COR-L47 (cell line): ENCODE measurements at places on chromosomes 1 and 21.

DNA sequence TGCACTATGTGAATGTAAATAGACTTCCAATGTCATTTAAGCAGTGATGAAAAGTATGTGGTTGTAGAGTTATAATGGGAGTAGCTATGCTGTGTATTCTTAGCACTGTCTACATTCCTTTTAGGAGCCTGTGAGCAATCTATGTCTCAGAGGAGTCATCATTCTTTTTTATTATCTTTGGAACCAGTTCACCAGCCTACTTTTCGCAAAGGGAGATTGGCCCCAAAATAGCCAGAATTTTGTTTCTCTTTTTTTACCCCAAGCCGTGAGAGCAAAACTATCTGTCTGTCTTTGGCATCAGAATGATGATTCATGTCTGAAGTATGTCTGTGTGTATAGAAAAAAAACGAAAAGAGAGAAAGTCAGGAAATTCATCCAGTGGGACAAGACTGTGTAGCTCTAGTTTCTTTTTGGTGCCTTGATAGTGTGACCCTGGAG is 44.2 kb downstream of the OSBPL9 start:
- no peak for DNase-seq

DNA sequence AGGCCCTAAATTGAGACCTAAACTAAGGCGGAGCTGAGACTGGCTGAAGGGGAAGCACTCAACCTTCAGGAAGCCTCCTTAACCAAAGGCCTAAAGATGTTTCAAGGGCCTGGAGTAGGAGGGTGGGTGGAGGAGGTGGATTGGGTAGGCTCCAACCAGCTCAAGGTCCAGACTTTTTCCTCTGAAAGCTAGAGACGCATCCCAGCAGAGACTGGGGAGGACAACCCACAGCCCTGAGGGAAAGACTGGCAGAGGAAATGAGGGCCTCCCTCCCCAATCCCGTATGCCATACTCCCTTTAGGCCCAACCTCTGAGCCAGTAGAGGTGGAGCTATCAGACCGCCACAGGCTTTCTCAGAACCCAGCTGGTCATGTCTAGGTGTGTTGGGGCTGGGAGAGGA is 1.1 kb downstream of the ECM1 start:
- DNase-seq = no peak

- DNase-seq = no peak
Measured at GRCh38 chr1:173948594-173948993, 31.5 kb upstream of the SERPINC1 start.

DNA sequence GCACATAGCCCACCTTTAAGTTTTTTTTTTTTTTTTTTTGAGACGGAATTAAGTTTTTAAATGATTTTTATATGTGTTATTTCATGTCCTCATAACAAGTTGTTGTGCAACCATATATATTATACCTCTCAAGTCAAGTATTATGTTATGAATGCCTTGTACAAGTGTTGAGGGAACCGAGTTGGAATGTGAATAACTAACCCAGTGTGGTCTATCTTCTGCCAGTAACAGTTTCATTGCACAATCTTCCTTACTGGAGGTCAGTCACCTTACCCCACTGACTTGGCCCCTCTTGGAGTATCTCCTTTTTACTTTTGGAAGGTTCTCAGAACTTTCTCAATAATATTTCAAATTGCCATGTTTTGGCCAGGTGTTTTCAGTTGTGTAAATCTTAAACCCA is 201.9 kb downstream of the CACNA1E start:
- no peak for DNase-seq

DNA sequence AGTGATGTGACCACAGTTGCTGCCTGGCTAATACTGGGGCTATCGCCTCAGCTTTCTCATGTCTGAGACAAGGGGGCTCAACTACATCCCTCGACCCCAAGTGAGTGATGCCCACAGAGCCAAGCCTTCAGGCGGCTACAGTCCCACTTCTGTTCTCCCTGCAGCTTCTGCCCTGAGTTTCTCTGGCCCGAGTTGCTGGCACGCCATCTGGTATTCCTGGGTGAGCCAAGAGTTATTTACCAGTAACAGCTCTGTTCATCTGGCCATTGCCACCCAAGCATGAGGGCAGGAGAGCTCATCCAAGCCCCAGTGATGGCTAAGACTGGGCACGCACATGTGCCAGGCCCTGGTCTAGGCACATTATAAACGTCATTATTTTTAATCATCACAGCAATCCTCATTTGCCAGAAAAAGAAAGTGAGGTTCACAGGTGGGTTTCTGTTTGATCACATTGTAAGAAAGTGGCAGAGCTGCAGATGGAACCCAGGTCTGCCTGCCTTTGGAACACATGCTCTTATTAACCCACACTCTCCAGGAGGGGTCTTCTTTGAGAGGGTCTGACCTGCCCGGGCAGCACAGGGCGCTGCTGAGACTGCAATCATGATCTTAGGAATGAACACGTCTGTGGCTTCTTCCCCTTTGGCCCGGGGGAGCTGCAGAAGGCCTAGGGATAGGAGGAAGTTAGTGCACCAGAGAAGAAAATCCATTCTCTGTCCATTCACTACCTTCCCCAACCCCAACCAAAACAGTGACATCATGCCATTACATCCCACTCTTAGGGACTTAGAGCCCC is 27.5 kb downstream of the KCND3 start:
- no peak for DNase-seq

GRCh38 chr1:228314658-228315483 is 91.8 kb downstream of the TRIM11 start:
- no peak for DNase-seq

DNA sequence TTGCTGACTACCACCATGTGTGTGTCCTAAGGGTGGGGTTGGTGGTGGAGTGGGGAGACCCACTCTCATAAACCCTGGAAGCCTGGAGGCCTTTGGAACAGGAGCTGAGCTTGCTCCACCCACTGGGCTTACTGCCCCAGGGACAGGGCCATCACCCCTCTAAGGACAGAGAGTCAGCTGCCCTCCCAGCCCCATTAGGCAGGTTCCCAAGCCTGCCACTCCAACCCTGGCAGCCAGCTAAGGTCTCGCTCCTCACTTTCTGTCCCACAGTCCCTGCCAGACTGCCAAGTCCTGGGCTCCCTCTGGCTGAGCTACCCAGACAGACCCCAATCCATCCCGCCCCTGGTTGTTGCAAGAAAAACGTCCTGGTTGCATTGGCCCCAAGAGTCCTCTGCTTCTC is 3.8 kb downstream of the NT5C1A start:
- DNase-seq = no peak

GRCh38 chr1:93779540-93780165 is 98.0 kb upstream of the BCAR3 start:
- no peak for DNase-seq

- DNase-seq = no peak
Measured at GRCh38 chr1:200444478-200444877, 34.6 kb upstream of the ZNF281 start.
